ENCODE measurements at places on chromosomes 5 and 9.

DNA sequence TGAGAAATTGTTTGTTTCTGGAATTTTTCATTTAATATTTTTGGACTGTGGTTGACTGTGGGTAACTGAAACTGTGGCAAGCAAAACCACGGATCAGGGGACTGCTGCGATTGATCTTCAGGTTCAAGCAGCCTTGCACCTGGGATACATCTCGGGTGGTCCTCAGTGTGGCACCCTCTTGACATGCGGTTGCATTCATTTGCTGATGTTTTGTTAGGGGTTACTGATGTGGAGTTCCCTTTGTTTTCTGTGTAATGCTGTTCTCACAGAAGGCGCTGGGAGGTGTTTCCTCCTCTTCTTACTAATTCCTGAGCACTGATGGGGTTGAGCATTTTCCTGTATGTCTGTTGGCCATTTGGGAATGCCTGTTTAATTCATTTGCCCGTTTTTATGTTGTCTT is 60.4 kb downstream of the EHMT1 start:
- DNase-seq = no peak

DNA sequence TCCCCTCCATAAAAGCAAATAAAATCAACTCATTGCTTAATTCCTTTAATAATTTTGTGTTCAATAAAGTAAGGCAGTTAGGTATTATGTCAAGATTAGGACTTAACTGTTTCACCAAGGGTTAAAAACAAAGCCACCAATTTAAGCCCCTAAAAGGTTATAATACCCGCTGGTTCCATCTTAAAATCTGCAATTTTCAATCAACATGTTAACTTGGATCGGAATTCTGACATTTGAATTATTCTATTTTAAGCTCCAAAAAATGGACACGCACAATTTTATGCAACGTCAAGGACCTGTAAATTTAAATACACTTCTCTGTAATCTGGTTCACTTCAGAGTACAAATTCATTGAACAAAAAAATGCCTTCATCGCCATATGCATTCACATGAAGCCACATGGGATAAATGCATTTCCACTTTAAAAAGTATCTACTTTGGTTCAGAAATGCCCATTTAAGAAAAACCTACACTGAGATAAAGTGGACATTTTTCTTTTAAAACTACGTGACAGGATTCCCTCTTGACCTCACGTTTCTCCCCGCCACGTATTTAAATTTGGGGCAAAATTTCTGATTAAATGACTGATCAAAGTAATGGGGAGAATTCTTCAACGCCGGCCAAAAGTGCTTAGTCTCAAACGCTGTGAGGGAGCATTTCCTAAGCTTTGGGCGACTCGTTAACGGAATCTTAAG is 721 bp downstream of the GIN1 start:
- no peak for DNase-seq

DNA sequence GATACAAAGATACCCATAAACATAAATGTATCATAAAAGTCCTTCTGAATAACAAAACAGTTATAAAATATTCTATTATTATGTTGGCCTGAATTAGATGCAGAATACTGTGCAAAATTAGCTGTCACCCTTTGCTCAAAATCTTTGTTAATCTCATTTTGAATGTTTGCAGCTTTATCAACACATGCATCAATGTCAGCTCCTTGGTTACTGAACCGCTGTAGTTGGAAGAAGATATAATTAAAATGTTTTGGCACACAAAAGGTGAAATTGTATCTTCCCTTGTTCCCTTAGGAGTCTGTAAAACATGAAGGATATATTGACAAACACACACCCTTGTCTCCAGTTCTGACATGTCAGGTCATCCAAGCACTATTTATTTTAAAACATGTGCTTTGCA is 146.3 kb upstream of the POU5F2 start:
- DNase-seq = no peak

DNA sequence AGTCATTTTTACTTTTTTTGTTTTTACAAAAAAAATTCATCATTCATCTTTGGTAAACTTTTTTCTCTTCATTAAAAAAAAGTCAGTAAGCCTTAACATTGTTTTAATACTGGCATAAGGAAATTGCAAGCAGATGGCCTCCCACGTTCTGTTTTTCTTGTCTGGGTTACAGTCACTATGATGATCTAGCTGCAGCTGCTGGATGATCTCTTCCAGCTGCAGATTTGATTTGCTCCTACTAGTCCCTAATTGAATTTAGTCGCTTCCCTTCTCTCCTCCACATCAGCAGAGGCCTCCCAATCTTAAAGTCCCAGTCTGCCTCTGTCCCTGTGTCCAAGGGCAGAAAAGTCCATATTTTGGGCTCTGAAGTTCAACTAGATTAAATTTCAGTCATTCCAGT is 106.8 kb upstream of the PTGER4 start:
- DNase-seq = no peak

- DNase-seq = no peak
Observed at GRCh38 chr5:153485641-153486040, 4.8 kb upstream of the GRIA1 start.

DNA sequence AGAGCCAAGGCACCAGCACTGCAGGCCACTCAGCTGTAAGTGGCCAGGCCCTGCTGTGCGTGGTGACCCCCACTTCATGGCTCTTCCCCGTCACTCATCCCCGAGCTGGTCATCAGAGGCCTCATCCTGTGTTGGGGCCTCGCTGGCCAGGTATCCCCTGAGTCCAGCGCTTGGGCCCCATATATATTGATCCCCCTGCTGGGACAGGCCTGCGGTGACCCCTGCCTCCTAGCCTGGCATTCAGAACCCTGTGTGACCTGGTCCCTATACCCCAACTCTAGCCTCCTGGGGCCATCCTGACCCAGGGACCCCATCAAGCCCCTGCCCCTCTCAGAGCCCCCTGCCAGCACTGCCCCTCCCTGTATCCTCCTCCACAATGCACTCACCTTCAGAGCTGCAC is 12.7 kb downstream of the GBGT1 start:
- DNase-seq = no peak

- no peak for DNase-seq
Observed at GRCh38 chr5:15073453-15073852, 201.9 kb upstream of the ANKH start.

DNA sequence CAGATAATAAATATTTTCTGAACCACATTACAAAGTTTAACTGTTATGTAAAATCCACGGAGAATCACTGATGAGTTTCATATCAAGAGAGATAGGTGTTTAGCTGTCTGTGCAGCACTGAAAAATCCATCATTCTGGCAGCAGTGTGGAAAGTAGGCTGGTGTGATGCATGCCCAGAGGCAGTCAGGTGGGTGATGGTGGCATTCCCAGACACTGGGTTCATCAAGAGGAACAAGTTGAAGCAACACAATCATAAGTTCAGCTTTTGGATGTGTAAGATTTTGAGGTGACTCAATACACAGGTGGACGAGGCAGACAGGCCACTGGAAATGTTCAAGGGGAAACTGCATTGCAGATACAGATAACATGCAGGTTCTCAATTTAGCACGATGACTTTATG is 11.9 kb downstream of the DNAH5 start:
- DNase-seq = no peak

DNA sequence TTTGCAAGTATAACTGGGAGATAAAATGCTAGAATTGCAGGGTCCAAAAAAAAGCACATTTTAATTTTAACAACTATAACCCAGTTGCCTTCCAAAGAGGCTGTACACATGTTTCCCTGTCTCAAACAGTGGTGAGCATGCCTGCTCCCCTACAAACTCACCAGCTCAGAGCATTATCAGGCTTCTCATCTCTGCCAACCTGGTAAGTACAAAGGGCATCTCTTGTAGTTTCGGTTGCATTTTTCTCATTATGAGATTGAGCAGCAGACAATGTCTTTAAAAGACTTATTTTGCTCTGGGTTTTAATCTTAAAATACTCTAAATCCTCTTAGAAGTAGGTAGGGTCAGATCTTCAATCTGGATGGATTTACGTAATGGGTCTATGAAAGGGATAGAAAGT is 107.1 kb upstream of the MSX2 start:
- no peak for DNase-seq

GRCh38 chr9:21589344-21590056 is 107.4 kb upstream of the IFNE start:
- DNase-seq = no peak

DNA sequence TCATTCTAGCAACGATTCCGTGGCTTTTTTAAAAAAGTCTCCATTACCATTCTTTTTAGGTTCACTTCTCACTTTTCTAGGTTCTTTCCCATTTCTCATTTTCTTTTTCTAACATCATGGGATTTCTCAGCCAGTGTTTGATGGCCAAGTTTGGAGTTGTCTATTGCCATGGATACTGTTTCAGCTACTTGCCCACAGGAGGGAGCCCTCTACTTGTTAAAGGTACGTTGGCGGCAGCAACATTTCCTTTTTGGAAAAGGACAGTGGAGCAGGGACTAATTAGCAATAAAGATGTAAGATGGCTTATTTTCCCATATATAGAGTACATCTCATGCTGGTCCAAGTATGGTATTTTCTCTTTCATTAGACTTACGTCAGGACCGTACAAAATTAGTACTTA is 2257.5 kb upstream of the C9orf72 start:
- no peak for DNase-seq

Data from stimulated activated CD8-positive, alpha-beta memory T cell treated with anti-CD3 and anti-CD28 coated beads, Interleukin-4, amount 100 ng/mL, for 4 hours (primary cell).